ENCODE measurements at places on chromosomes 7 and 10.

DNA sequence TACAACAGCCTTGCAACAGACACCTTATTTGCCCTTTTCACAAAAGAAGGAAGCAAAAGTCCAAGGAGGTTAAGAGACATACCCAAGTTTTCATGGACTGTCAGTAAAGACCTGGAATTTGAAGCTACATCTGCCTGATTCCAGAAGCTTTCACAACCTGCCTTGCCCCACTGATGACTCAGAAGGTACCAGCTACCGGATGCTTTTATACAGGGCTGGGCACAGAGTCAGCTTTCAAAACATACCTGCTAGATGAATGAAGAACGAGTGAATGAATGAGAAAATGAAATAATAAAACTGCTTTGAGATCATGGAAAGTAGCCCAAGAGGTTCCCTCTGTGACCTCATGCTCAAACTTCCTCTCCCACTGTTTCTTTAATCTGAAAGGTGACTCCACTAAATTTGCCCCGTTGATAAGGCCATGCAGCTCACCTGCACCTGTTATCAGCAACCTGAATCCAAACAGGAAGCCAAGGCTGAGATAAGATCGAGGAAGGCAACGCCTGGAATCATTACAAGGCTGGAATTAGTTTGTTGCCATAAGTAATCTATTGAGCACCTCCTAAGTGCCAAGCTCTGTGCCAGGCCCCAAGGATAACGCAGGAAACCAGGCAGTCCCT lies 151.5 kb downstream of the WDR11 start:
- DNase-seq = no peak

DNA sequence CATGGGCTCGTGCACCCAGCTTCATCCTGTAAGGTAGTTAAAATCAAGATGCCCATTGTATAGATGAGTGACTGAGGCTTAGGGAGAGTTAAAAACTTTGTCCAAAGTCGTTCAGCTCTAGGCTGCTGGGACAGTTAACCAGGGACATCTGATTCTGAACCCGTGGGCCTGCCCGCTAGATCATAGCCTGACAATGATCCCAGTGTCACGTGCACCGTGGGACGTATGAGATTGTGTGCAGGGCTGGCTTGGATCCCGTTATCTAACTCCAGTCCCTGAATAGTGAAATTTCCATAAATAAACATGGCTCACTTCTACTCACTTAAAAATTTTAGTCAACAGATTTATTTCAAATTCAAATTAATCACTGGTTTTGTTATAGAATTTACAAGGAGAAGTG lies 24.9 kb downstream of the C10orf120 start:
- DNase-seq = no peak

GRCh38 chr10:93615576-93616235 lies 3.4 kb downstream of the PDE6C start:
- DNase-seq = no peak

GRCh38 chr7:142375710-142376313 lies 118.0 kb upstream of the PRSS58 start:
- DNase-seq = no peak

DNA sequence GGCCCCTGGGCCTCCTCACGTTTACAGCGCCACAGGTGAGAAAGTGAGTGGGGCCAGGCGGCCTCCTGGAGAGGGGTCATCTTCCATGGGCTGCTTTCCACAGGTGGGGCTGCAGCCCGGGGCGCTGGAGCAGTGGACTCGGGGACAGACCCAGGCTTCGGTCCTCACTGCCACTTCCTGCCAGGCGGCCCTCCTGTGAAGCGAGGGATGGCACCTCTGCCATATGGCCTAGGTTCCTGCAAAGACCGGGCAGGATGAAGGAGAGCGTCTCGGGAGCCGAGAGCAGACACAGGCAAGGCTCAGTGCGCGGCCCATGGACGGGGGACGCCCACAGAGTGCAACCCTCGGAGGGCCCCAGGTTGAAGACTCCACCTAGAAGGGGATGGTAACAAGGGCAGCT lies 106.8 kb downstream of the MAD1L1 start:
- DNase-seq = no peak

- DNase-seq = no peak
Measured at GRCh38 chr7:21429021-21429420, 1.1 kb downstream of the SP4 start.

- DNase-seq = no peak
Measured at GRCh38 chr7:107014387-107015023, 30.0 kb upstream of the PRKAR2B start.

DNA sequence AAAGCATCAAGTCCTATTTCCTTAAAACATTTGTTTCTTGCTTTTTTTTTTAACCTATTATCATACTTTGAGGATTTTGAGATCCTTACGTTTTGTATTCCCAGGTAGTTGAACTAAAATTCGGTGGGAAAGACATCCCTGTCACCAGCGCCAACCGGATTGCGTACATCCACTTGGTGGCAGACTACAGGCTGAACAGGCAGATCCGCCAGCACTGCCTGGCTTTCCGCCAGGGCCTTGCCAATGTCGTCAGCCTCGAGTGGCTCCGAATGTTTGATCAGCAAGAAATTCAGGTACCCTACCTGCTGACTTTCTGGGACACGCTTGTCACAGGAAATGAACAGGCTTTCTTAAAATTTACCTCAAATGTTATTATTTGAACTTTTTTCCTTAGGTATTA lies 83.0 kb upstream of the DNAJB6 start:
- no peak for DNase-seq

DNA sequence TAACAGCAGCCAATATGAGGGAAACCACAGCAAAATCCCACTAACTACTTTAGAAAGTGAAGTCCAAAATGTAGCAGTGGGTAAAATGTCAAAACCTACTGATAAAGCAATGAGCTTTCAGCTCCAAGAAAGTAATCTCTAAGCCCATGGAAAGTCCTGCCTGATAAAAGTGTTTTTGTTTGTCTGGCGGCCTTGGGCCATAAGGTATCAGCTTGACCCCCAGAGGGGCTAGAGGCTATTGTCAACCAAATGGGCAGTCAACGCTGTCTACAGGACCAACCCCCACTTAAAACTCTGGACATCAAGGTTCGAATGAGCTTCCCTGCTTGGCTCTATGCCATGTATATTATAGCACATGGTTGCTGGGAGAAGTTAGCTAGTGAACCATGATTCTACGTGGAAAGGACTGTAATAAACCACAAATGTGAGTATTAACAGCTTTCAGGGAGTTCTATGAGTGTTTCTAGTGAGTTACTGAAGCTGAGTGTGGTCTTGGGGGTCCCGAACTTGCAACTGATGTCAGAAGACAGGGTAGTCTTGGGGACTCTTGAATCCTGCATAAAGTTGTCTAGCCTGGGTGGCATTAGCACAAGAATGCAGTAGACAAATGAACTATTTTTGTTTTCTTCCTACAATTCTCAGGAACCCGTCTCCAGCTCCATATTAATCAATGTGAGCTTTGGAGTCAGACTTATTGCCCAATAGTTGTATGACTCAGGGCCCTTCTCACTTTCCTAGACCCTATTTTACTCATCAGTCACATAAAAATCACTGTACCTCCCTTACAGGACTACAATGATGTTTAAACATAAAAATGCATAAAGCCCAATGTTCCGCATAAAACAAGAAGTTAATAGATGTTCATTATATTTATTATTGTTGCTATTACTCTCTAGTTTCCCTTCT lies 164.9 kb downstream of the DGKI start:
- DNase-seq = no peak

- DNase-seq = no peak
Measured at GRCh38 chr7:75559355-75559975, 67.3 kb downstream of the SPDYE5 start.

GRCh38 chr7:3003936-3004335 lies 39.7 kb downstream of the CARD11 start:
- no peak for DNase-seq

DNA sequence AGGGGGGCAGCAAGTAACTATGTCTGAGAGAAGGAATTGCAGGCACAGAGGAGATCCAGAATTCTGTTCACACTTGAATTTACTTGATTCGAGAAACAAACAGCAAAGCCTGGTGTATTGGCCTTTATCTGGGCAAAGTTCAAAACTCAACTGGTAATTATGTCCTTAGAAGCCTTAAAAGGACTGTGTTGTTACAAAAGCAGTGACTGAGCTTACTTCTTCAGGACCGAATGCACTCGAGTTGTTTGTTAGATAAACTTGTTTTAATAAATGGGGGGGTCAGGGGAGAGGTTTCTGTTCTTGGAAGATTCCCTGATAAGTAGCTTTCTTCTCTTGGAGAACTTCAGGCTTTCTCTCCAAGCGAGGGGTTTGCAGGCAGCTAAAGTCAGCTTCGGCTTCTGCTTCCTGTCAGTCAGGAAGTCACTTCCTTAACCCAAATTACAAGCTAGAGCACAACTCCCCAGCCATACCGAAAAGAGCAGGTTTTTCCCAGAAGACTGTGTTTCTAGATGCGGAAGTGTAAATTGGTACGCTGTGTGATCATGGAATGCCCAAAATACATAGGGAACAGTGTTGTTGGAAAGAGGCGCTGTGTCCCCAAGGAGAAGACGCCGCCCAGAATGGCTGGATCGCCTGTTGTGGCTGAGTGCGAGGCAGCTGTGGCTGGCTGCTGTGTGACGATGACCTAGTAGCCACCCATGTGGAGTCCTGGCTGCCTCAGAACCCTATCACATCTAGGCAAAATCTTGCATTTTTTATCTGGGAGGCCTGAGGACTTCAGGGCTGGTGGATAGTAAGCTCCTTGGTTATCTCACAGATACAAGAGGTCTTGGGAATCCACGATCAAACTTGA lies 110.4 kb downstream of the TCF7L2 start:
- no peak for DNase-seq

DNA sequence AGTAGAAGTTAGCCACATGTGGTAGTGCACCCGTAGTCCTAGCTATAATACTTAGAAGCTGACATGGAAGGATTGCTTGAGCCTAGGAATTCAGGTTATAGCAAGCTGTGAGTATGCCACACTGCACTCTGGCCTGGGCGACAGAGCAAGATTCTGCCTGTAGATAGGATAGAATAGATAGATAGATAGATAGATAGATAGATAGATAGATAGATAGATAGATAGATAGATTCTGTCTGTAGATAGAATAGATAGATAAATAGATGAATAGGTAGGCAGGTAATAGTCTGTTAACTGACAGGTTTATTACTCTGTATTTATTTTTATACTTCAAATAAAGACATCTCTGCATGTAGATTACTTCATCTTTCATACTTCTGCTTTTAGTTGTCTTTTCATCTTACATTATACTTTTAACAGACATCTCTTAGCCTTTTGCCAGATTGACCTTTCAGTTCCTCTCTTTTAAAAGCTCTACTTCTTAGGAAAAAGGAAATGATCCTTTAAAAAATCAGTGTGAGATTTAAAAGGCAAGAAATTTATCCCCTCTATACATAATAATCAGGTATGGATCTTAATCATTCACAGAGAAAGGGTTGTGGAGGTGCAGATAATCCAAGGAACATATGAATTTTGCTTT lies 31.8 kb downstream of the CCAR1 start:
- DNase-seq = peak; percentile 12

GRCh38 chr7:16900209-16900768 lies 18.5 kb upstream of the AGR3 start:
- no peak for DNase-seq
